Fibroblast of upper back skin (primary cell): ENCODE measurements at places on chromosomes 7 and 10.

DNA sequence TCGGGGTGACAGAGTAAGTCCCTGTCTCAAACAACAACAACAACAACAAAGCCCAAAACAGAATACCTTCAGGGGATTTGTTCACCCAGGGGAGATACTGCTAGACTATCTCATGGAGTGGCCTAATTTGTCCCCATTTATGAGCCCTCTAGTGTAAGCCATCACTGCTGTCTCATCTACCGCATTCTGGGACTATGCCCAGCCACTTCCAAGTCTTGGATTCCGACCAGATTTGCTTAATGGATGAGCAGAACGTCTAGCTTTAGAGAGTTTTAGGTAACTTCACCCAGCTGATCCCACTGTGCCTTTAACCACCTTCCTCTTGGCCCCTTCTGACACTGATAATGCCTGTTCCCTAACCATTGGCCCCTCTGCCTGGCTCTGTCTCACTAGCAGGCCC is 47.1 kb downstream of the PAPSS2 start:
- DNase-seq, result peak; percentile 41

- DNase-seq, result no peak
Measured at GRCh38 chr7:130881799-130882141, 147.8 kb upstream of the KLF14 start.

- DNase-seq, result peak; percentile 77
Measured at GRCh38 chr10:31101123-31101522, 69.5 kb upstream of the ZNF438 start.

- no peak for DNase-seq
Measured at GRCh38 chr7:36272211-36272566, 117.5 kb upstream of the ANLN start.

DNA sequence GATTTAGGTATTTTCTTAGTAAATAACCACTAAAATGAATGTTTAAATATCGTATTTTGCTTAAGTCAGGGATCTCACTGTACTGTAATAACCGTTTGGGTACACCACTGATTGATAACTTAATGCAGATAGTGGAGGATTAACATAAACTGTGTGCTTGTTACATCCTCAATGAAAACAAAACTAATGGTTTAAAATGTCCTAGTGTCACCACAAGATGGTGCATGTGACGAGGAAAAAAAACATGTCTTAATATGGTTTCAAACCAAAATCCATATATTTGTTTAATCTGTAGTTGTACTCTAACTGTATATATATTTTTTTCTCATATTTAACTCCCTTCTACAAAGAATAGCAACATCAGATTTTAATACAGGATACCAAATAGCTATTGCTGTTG is 19.2 kb downstream of the ARMC10 start:
- DNase-seq, result no peak

DNA sequence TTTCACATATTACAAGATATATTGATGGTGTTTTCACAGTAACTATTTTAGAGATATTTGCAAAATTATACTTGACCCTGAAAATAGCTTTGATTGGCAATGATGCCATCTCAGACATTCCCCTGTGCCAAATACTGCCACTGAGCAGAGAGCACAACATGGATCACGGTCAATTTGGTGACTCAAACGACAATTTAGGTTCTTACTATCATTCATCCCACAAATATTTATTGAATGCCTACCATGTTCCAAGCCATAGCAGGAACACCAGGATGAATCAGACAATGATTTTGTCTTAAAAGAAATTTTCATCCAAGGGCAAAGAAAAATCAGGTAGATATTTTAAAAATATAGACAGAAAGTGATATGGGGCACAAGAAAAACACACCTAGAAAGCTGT is 153.2 kb upstream of the ADO start:
- DNase-seq, result peak; percentile 49

DNA sequence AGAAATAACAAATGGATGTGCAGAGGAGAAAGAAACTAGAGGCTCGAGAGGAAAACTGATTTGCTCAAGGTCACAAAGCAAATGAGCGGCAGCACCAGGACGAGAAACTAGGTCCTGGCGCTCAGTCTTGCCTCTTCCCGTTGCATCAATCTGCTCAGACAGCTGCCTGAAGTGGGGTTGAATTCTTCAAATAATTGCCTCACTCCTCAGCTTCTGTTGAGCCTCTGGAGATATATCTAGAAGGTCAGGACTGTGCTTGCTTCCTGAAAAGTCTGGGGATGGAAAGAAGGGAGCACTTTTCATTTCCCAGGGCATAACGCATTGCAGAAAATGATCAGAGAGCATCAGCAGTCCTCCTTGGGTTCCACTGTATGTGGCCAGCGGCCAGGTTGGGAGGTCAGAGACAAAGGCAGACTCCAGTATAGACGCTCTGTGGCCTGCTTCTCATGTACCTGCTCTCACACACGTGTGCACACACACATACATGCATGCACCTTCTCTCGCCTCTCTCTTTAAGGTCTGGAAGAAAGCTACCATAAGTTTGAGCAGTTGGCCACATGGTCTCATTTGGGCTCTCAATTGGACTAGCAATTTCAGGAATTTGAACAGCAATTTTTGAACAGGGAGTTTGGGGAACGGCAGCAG is 83.7 kb upstream of the DUSP5 start:
- peak; percentile 59 for DNase-seq

DNA sequence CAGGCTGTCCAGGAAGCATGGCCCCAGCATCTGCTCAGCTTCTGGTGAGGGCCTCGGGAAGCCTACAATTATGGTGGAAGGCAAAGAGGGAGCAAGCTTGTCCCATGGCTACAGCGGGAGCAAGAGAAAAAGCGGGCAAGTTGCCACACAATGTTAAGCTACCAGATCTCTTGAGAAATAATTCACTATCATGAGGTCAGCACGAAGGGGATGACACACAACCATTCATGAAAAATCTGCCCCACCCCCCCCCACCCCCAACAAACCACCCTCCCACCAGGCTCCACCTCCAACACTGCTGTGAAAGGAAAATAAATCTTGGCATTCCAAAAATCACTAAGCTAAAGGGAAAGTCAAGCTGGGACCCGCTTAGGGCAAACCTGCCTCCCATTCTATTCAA is 545.8 kb upstream of the NRP1 start:
- peak; percentile 13 for DNase-seq

- no peak for DNase-seq
Measured at GRCh38 chr7:140096459-140096858, 33.7 kb upstream of the PARP12 start.

DNA sequence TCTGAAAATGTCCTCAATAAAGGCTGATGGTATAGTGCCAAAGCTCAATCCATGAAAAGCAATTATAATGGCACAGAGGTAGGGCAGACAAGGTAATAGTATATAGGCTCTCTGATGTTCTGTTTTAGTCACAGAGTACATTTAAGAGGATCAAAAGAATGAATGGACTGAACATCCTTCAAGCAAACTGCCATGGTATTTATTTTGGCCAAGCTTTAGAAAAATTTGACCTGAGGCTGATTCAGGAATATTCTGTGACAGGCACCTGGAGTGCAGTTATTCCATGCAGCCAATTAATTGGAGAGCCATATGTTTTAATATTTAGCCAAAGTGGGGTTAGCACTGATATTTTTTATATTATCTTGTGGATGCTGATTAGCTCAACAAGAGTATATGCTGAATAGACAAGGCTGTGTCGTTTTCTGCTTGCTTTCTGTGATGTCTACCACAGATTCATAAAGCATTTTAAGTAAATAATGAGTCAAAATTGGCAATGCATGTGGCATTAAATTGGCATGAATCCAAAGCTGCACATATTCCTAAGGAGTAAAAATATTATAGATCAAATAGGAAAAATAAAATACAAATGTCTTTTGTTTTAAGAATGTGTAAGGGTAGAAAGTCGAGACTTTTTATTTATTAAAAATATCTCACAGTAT is 177.4 kb downstream of the PCLO start:
- no peak for DNase-seq

DNA sequence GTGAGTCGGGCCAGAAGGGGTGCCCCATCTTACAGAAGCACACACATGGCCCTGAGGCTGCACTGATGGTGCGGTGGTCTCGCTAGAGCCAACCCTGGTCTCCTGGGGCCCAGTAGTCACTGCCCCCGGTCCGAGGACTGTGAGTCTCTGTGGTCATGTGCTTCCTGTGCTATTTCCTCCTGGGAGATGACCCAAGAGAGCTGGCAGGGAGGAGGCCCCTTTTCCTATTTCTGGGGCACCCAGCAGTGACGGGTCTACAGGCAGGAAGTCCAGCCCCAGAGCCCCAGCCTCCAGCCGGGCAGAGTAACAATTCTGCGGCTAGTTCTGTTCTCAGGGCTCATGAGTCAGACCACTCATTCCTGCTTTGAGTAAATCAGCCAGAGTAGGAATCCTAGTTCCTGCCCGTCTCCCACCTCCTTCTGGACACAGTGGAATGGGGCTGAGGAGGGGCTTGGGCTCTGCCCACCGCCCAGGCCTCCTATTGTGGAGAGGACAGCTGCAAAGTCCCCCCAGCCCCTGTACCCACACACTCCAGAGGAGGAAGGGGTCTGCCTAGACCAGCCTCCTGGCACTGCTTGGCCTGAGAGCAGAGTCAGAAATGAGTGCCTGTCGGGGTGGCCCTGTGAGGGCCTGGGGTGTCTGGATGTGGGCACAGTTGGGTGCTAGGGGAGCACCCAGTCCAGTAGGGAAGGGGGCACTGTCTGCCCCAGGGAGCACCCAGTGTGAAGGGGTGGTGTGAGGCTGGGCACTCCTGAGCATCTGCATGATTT is 80.5 kb upstream of the PPIF start:
- peak; percentile 91 for DNase-seq

GRCh38 chr10:24242562-24242961 is 33.6 kb downstream of the KIAA1217 start:
- no peak for DNase-seq
